Transverse colon (tissue), 4 donors: ENCODE measurements at places on chromosomes 4 and X. TPM values are rescaled to one million over a fixed set of nuclear protein-coding genes. Genes with fewer than 3 reads are reported as not detected.

- DNase-seq = no peak
- H3K36me3 ChIP-seq = no peaks in the 10 kb centered on the region
- no peaks in the 10 kb centered on the region for H3K27me3 ChIP-seq
- H3K4me1 ChIP-seq = no peaks in the 10 kb centered on the region
- no peak overlapping the region for H3K4me3 ChIP-seq
- H3K27ac ChIP-seq = no peak overlapping the region
Measured at GRCh38 chr4:56147371-56147770, 198.6 kb downstream of the CEP135 start.

GRCh38 chr4:129246910-129247461, 151.0 kb downstream of the C4orf33 start:
- peak; percentile 8 for DNase-seq
- no peak overlapping the region for H3K27ac ChIP-seq
- H3K36me3 ChIP-seq = no peaks in the 10 kb centered on the region
- no peaks in the 10 kb centered on the region for H3K27me3 ChIP-seq
- H3K4me1 ChIP-seq = peaks cover 7% of the 10 kb centered on the region

The STEEP1 gene
- 36.6 TPM for total RNA-seq

The MAGED4B gene
- 2.9 TPM for total RNA-seq

The ARHGAP24 gene
- 15.9 TPM for total RNA-seq

The SSX3 gene
- not detected for total RNA-seq

The ZFP42 gene
- not detected for total RNA-seq

DNA sequence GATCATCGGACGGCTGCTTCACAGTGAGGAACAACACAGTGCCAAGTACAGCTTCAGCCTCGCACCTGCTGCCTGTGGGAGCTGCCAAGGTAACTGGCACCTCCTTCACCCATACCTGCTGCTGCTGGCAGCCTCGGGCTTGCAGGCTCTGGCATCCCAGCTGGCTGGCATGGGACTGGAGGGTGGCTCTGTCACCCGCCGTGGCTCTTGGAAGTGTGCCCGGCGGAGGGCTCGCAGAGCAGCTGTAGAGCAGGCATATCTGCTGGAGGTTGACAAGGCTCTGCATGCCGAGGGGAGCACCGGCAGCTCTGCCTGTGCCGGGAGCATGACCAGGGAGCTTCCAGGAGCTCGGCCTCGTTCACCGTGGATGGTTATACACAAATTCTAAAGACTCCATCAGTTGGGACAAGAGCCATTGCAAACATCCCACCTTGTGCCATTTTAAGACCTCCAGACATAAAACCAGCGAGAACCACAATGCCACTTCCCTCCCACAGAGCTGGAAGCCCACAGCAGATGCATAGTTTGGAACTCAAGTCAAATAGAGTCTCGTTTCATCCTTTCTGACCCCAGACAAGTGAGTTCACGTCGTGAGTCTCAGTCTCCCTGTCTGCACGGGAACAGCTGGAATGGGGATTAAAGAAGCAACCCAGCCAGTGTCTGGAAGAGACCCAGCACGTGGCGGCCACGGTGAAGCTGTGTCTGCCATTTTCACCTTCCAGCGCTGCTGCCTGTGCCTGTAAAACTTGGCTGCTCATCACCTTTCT, 84.3 kb upstream of the PSAPL1 start:
- DNase-seq = no peak
- no peak overlapping the region for H3K4me3 ChIP-seq
- no peaks in the 10 kb centered on the region for H3K27me3 ChIP-seq
- no peak overlapping the region for H3K27ac ChIP-seq
